ENCODE measurements at places on chromosomes 5 and 9.

GRCh38 chr5:146440353-146440752 lies 6.8 kb upstream of the TCERG1 start:
- DNase-seq: no peak

- no peak for DNase-seq
Measured at GRCh38 chr9:112069318-112070169, 105.6 kb downstream of the SUSD1 start.

GRCh38 chr9:109417054-109417453 lies 81.1 kb downstream of the PTPN3 start:
- no peak for DNase-seq

GRCh38 chr5:178207183-178207916 lies 3.0 kb downstream of the HNRNPAB start:
- DNase-seq: no peak

- no peak for DNase-seq
Measured at GRCh38 chr5:134642931-134643530, 5.6 kb upstream of the SEC24A start.

GRCh38 chr5:54930736-54931135 lies 54.7 kb downstream of the ESM1 start:
- no peak for DNase-seq

DNA sequence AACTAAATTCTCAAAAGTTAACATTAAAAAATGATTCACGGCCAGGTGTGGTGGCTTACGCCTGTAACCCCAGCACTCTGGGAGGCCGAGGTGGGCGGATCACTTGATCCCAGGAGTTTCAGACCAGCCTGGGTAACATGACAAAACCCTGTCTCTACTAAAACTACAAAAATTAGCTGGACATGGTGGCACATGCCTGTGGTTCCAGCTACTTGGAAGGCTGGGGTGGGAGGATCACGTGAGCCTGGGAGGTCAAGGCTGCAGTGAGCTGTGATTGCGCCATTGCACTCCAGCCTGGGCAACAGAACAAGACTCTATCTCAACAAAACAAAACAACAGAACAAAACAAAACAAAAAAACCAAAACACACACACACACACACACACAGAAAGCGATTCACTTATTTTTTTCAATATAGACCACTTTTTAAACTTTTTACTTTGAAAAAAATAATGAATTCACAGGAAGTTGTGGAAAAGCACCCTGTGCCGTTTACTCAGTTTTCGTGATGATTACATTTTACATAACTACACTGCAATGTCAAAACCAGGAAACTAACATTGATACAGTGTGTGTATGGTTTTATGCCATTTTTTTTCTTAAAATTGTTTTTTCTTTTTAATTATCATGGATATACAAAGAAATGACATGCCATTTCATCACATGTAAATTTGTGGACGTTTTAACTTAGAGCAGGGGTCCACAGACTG lies 73.7 kb downstream of the TENT4A start:
- DNase-seq: no peak

DNA sequence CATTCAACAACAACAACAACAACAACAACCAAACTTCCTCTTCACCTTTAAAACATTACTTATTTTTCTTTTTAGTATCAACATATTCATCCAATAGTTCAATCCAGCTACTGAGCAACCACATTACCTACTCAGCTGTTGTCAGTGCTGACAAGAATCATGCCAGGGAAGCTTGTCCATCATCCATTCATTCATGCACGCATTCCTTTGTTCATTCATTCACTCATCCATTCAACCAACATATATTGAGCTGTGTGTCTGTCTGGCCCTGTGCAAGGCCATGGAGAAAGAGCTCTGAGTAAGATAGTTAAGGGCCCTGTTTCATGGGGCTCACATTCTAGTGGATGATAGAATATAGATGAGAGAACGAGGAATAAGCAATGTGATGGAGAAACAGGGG lies 80.2 kb upstream of the TBC1D2 start:
- DNase-seq: no peak

DNA sequence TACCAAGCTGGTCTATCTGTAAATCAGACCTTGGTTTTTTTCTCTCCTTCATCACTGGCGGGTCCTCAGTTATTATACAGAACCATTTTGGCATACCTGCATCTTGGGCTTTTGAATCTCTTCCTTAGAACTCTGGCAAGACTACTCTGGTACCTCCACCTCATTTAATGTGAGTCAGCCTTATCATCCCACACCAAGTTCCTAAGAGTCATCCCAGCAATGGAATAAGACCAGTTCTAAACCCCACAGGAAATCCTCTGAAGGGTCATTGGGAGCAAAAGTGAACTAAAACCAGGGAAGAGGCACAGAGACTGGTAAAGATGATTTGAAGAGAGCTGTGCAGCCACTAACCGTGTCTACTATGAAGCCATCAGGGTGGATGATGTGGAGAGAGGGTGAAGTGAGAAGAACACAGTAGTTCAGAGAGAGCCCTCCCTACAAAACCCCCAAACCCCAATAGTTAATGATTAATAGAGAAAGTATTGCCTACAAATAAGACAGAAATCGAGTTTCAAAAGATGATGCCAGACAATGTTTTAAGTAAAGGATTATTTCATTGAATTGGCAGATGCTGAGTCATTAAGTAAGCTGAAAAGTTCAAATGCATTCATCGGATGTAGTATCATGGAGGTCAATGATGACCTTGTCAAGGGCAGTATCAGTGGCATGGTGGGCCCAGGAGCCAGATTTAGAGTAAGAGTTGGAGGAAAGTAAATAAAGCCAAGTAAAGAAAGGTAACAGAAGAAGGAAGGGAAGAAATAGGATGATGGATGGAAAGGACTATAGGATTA lies 85.4 kb downstream of the PCSK1 start:
- DNase-seq: no peak

GRCh38 chr9:36149197-36149596 lies 12.7 kb downstream of the GLIPR2 start:
- DNase-seq: no peak

DNA sequence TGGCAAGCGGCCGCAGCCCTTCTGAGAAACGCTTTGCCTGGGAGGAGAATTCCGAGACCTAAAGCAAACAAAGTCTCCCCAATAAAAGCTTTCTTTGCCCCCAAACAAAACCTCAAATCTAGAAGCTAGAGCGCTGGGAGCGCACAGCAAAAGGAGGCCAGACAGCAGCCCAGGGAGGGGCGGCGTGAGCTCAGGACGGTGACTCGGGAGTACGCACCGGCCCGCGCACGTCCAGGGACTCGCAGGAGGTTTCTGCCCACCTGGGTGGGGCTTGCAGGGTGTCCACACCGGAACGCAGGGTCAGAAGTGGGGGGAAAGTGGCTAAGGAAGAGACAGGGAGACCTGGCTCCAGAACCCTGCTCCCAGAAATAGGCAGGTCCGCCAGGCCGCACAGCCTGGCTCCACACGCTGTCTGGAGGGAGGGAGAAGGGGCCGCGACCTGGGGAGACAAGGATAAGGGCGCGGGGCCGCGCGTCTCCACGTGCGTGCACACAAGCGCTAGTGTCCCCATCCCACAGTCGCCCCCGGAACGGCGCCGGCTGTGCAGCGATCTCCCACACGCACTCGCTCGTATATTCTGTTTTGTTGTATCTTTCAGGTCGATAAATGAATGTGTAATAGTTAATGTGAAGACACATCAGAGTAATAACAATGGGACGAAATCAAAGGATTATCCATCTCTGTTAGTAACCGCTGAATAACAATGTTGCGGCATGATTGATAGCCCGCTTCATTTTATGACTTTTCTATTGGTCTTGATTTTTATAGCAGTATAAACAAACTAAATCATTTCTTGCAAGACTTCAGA lies 2.3 kb upstream of the OTP start:
- DNase-seq: no peak

GRCh38 chr5:33297760-33298216 lies 143.0 kb upstream of the TARS1 start:
- DNase-seq: no peak

DNA sequence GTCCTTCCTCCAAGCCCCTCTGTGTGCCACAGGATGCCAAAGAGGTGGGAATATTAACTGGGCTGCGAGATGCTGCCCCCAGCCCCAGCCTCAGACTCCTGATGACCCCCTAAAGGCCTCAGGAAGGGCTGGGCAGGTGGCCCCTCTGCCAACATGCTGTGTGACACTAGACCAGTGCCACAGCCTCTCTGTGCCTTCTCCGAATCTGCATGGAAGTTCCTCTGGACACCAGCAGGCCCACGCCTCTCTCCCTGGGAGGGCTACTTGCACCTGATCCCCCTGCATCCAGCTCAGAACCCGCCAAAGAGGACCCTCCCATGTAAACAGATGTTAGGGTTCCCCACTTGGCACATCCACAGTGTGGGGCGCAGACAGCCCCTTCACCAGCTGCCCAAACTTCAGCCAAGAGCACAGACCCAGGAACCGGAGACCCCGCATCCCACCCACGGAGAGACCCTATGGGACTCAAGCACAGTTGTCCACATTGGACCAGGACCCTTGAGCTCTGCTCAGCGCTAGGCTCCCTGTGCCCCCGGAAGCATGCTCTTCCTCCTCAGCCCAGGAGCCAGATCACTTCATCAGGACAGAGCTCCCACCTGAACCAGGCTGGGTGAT lies 91.6 kb upstream of the LMX1B start:
- no peak for DNase-seq

GRCh38 chr5:109573766-109574165 lies 116.0 kb upstream of the MAN2A1 start:
- DNase-seq: no peak

GRCh38 chr9:104915753-104916152 lies 12.2 kb downstream of the ABCA1 start:
- no peak for DNase-seq

DNA sequence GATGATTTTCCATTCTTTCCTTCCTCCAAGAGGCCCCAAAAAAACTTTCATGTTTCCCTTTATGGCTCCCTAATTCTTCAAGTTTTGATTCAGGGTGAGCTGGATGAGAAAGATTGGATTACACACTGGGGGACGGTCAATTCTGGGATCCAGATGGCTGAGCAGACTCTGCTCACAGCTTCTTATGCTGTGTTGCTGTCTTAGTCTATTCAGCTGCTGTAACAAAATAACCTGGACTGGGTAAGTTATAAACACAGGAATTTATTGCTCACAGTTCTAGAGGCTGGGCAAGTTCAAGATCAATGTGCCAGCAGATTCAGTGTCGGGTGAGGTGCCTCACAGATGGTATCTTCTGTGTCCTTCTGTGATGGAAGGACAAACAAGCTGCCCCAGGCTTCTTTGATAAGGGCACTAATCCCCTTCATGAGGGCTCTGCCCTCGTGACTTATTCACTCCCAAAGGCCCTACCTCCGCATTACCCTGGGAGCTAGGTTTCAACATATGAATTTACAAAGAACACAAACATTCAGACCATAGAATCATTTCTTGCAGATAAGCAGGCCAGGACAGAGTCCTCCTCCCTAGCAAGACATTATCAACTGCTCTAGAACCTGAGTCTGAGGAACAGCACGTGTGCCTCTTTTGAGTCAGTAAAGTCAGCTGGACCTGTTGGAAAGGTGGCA lies 23.1 kb upstream of the SMAD5 start:
- DNase-seq: no peak

- no peak for DNase-seq
Measured at GRCh38 chr5:140558542-140558941, 1.3 kb upstream of the SRA1 start.

GRCh38 chr9:83715221-83715620 lies 7.5 kb upstream of the UBQLN1 start:
- DNase-seq: no peak

DNA sequence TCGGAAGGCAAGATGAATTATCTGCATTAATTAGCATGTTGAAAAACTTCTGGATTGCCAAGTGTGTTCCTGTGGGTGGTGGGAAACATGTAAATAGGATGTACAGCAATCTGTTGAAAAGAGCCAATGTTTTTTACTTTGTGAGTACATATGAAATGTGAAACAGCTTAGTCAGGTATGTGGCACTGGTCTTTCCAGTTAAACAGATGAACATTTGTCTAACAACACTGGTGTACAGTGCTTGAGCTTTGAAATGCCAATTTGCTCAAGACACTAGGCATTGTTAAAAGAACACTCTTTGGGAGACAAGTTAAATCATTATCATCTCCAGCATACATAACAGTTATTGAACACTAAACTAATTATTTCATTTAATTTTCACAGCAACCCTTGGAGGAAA lies 107.3 kb upstream of the SLC24A2 start:
- no peak for DNase-seq

DNA sequence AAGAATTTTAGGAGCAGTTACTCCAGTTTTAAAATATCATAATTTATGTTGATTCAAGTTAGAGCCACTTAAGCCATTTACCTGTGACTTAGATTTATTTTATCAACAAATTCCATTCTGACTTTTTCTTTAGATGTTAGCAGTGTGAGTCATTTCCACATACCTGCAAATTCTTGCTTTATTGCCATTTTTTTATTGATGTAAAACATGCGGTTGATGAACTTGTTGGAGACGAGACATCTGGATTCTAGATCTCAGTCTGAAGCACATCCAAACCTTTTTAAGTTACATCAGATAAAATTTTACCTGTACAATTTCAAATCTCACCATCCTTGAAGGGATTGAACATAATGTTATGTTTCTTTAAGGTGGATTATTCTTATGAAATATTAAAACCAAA lies 240.9 kb downstream of the IRX1 start:
- no peak for DNase-seq

GRCh38 chr9:127523312-127523851 lies 72.1 kb downstream of the LRSAM1 start:
- no peak for DNase-seq

DNA sequence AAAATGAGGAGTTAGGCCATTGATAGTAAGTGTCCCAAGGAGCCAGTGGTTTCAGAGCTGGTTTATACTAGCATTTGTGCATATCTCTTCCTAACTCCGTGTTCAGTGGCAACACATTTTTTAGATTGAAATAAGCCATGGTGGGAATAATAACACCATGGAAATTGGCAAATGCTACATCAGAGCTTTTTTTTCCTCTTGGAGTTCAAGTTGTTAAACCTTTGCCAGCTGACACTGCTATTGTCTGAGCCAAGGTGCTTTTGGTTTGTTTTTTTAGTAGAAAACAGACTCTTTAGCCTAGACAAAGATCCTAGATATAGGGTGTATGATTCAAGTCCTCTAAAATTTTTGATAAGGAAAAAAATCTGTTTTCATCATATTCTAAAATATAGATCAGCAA lies 2.8 kb downstream of the ACO1 start:
- DNase-seq: no peak
